ENCODE measurements at places on chromosomes 7 and 10. TPM values are rescaled to one million over a fixed set of nuclear protein-coding genes. Genes with fewer than 3 reads are reported as not detected.

Gene ACTR3C
- total RNA-seq, result not detected

- H3K36me3 ChIP-seq, result no peaks in the 10 kb centered on the region
- H3K4me1 ChIP-seq, result peaks cover 8% of the 10 kb centered on the region
- H3K4me3 ChIP-seq, result no peak overlapping the region
- no peak for DNase-seq
- no peaks in the 10 kb centered on the region for H3K27me3 ChIP-seq
Measured at GRCh38 chr7:36683695-36684357, 40.5 kb downstream of the AOAH start.

Gene FIGNL1
- 11.1 TPM for total RNA-seq

Gene CALY
- total RNA-seq, result 19.8 TPM

Gene C7orf33
- not detected for total RNA-seq

DNA sequence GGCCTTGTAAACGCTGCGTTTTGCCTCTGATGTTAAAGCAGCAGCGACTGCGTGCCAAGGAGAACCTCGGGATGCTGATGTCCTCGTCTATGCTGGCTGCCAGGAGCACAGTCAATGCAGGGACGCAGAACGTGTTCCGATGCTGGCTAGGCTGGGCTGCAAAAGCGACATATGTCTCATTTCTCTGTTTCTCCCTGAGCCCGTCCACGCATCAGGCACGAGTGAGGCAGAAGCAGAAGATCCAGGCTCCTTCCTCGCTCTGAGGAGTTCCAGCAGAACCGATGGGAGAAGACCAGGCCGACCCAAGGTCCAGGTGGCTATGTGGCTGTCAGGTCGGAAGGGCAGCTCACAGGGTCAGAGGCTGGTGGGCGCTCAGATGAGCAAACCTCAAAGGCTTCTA lies 3.7 kb upstream of the FOXL3 start:
- no peaks in the 10 kb centered on the region for H3K4me1 ChIP-seq
- H3K27ac ChIP-seq, result no peak overlapping the region
- no peak overlapping the region for H3K4me3 ChIP-seq

GRCh38 chr7:140451716-140452115 lies 27.6 kb downstream of the MKRN1 start:
- no peak overlapping the region for H3K4me3 ChIP-seq
- peaks cover 2% of the 10 kb centered on the region for H3K4me1 ChIP-seq
- peaks cover 1% of the 10 kb centered on the region for H3K27me3 ChIP-seq
- peaks cover 11% of the 10 kb centered on the region for H3K36me3 ChIP-seq
- H3K27ac ChIP-seq, result no peak overlapping the region

All from glutamatergic neuron (in vitro differentiated cells).